ENCODE measurements at places on chromosomes 4 and X. TPM values are rescaled to one million over a fixed set of nuclear protein-coding genes. Genes with fewer than 3 reads are reported as not detected.

DNA sequence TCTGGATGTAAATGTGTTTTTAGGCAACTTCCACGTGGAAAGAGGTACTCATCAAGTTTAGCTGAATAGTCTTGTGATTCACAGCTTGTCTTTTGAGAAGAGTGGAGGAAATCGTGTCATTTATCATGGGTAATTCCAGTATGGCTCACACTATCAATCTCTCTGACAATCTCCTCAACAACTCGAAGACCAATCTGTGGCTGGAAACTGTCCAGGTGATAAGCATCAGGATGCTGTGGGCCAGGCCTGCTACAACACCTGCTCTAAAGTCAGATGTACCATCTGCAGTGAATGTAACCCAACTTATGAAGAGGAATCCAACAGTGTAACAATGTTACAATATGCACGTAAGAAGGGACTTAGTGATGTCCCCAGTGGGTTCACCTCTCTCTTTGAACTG is 132.1 kb upstream of the GK2 start:
- DNase-seq, result peak; percentile 14

GRCh38 chr4:54971474-54971950 is 153.9 kb downstream of the KDR start:
- DNase-seq, result peak; percentile 46

GPR119 gene
- total RNA-seq, result not detected

FSTL5 gene
- not detected for total RNA-seq

GRCh38 chr4:95251568-95251967 is 297.2 kb downstream of the UNC5C start:
- DNase-seq, result no peak

DNA sequence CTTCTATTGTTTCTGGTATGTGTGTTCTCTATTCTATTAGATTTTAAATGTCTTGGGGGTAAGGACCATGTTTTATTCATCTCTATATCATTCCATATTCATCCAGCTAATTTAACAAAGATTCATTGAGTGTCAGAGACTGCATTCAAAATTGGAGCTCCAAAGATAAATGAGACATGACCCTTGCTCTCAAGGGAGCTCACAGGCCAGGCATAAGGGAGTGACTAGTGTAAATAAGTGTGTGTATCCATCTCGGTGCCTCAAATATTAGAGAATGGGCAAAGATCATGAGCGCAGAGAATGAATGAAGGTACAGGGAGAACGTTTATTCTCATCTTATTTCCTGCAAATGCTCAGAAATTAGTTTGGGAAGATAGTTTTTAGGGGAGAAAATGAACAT is 150.1 kb upstream of the CASK start:
- no peak for DNase-seq

EDA gene
- 1.1 TPM for total RNA-seq

- DNase-seq, result peak; percentile 78
Measured at GRCh38 chrX:73916931-73917667, 354.1 kb downstream of the CHIC1 start.

DNA sequence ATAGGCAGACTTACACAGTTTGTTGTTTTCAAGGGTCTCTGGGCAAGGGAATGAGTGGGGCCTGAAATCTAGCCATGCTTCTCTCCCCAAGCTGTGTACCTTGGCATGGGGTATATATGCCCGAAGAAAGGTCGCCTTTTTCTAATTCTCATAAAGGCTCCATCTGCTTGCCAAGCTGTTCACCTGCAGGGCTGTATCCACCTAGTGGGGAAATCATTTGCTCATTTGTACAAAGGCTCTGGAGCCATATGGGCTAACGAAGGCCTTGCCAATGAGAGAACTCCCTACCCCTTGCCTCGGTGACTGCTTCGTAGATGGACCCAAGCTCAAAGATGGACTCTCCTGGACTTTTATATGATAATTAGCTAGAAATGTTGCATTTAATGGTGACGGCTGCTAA is 1097.0 kb downstream of the PDHA2 start:
- DNase-seq, result no peak

- DNase-seq, result no peak
Measured at GRCh38 chrX:107374132-107374531, 75.3 kb upstream of the FRMPD3 start.

GRCh38 chrX:10821293-10821692 is 200.9 kb upstream of the MID1 start:
- no peak for DNase-seq

- DNase-seq, result no peak
Measured at GRCh38 chr4:146095091-146095690, 80.3 kb upstream of the LSM6 start.

CCNQ gene
- total RNA-seq, result 49.6 TPM

DNA sequence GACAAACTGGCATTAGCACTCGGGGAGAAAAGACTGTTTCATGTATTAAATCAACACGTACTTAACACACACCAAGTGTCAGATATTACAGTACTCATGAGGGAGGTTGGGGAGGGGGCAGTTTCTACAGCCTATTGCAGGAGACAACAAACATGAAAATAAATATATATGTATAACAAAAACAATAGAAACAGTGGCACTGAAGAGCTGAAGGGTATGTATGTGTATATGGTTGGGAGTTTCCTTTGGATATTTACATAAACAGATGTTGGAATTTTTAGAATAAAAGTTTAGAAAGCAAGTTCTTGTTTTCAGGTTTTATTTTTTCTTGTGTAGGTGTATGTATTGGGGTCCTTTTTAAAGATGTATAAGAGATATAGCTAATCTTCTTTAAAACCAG is 133.5 kb downstream of the ELOVL6 start:
- DNase-seq, result no peak

GPRASP1 gene
- total RNA-seq, result 0.46 TPM

GRCh38 chr4:95887551-95887950 is 47.7 kb downstream of the PDHA2 start:
- DNase-seq, result no peak

DNA sequence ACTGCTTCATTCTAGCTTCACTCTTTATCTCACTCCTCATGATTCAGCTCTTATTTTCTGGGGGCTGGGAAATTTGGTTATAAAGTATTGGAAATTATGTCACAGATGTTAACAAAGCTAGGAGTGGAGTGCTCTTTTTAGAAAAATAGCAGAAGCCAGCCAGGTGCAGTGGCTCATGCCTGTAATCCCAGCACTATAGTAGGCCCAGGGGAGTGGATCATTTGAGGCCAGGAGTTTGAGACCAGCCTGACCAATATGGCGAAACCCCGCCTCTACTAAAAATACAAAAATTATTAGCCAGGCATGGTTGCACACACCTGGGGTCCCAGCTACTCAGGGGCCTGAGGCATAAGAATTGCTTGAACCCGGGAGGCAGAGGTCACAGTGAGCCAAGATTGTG is 97.2 kb upstream of the GUCY1A1 start:
- DNase-seq, result no peak

GRCh38 chr4:116547632-116548031 is 537.7 kb downstream of the TRAM1L1 start:
- DNase-seq, result no peak

DNA sequence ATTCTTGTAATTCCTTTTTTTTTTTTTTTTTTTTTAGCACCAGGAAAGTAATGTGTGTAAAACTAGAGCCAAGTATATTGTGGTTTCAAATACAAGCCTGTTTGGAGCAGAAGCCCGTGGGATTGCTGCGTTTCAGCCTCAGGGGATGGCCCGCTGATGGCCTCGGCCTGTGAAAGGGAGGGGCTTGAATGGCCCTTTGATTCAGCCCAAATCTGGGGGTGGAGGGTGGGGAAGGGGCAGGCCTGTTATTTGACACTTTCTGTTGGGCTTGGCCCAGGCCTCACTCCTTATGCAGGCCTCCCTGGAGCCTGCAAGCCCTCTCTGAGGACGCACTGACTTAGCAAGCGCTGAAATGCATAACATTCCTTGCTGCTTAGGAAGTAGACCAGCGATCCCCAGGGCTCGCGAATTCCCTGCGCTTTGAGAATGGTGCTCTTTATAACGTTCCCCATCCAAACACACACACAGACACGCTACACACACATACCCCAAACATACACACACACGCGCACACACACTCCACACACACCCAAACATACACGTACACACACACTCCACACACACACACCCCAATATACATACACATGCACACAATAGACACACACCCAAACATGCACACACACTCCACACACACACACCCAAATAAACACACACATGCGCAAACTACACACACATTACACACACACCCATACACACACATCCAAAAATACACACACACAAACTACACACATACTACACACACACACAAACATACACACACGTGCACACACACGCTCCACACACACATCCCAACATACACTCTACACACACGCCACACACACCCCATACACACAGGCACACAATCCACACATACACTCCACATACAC is 29.6 kb downstream of the TLR10 start:
- DNase-seq, result peak; percentile 86

GRCh38 chrX:153463031-153463430 is 7.3 kb downstream of the HAUS7 start:
- no peak for DNase-seq

- peak; percentile 95 for DNase-seq
Measured at GRCh38 chr4:100738196-100739165, 220.7 kb upstream of the EMCN start.

- DNase-seq, result no peak
Measured at GRCh38 chr4:42945874-42946273, 53.4 kb downstream of the GRXCR1 start.

GLRA3 gene
- total RNA-seq, result not detected

GRCh38 chr4:41060352-41061334 is 153.7 kb downstream of the APBB2 start:
- no peak for DNase-seq

NDP gene
- not detected for total RNA-seq

- no peak for DNase-seq
Measured at GRCh38 chr4:40243386-40243948, 46.6 kb downstream of the RHOH start.

KLHL4 gene
- total RNA-seq, result not detected

CENPVL1 gene
- total RNA-seq, result not detected

WAS gene
- total RNA-seq, result 0.21 TPM

DNA sequence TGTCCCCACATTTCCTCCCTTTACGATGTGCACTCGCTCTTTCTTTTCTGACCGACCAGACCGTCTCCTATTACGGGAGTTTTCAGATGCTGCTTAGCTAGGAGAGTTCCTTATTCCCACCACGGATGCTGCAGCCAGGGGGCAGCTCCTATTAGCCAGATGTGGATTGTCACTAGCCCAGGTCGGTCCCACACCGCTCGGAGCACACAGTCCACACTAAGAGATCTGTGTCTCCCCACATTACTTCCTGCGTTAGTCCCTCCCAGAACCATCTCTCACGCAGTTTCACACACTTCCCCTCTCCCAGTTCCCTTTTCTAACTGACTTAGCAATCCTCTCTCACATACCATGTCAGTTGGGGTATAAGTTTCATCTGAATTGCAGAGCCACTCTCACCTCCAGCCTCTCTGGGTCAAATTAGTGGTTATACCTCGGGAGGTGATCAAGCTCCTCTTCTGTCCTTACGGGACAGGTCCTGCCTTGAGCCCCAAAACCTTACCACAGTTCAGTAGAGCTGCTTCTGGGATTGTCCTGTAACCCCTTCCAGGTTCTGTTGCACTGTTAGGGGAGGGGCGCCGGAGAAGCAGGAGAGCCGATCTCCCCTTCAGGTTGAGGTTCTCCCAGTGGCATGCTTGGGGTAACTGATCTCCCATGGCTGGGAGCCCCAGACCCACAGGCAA is 28.2 kb downstream of the SULT1E1 start:
- no peak for DNase-seq

MCF2 gene
- total RNA-seq, result 0.31 TPM

SRPX gene
- total RNA-seq, result 129 TPM

TRPC5OS gene
- total RNA-seq, result not detected

PIGA gene
- total RNA-seq, result 12.4 TPM

ETDA gene
- total RNA-seq, result not detected

DNA sequence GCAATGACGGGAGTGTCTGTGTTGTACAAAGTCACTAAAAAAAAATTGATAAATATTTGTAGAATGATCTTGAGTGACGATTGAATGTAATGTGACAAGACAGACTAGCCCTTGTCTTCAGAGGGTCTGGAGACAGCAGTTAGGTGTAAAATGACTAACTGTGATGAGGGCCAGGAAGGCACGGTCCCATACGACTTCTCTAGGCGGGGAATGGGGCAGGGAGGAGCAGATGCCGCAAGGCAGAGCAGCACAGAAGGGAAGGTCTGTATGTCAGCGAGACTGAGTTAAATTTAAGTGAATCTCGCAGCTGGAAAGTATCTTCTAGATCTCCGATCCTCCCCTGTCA is 405 bp downstream of the CENPE start:
- DNase-seq, result no peak

- no peak for DNase-seq
Measured at GRCh38 chrX:1531096-1531890, 5.7 kb downstream of the P2RY8 start.

ZNF674 gene
- 3.1 TPM for total RNA-seq

DNA sequence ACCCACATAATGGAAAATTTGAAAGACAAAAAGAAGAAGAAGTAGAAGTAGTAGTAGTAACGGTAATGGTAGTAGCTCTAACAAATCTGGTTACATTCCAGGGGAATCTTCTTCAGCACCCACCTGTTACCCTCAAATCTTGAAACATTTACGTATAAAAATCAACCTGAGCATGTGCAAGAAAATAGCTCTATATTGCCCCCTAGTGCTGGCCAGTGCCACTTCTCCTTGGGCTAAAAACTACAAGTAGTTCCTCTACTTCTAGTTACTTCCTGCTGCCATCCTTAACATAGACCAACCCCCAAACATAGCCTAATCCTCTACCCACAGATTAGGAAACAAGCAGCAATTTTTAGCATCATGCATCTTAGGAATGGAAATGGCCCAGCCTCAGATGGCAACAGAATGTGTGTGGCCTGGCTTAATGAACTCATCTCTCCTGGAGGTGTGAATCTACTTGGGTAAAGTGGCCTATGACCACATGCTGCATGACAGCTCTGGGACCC is 3.1 kb downstream of the PDGFC start:
- no peak for DNase-seq

GRCh38 chr4:66539745-66540144 is 869.5 kb upstream of the EPHA5 start:
- DNase-seq, result no peak

DNA sequence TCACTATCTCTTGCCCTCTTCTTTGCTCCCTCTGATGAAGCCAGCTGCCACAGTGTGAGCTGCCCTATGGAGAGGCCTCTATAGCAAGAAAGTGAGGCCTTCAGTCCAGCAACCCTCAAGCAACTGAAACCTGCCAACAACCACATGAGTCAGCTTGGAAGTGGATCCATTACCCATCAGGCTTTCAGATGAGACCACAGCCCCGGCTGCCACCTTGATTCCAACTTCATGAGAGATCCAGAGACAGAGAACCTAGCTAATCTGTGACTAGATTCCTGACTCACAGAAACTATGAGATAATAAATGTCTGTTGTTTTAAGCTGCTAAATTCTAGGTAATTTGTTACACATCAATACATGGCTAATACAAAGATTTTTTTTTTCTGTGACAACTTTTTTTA is 20.4 kb upstream of the WAS start:
- DNase-seq, result no peak

ARR3 gene
- total RNA-seq, result not detected

GRCh38 chr4:122017296-122017695 is 65.4 kb upstream of the TRPC3 start:
- DNase-seq, result no peak
